ENCODE measurements at places on chromosomes 3 and 15. TPM values are rescaled to one million over a fixed set of nuclear protein-coding genes. Genes with fewer than 3 reads are reported as not detected.
A peak's percentile ranks its signal among the peaks of the same experiment; 100 is the strongest.

Gene TMEM207
- not detected for polyA plus RNA-seq

Gene SLC2A2
- polyA plus RNA-seq: not detected

GRCh38 chr15:59993041-59993750 is 10.9 kb upstream of the FOXB1 start:
- DNase-seq: no peak

- no peak for DNase-seq
These were observed 2.2 kb downstream of the SLC6A20 start for GRCh38 chr3:45794177-45794560.

Gene IP6K2
- 33.4 TPM for polyA plus RNA-seq

DNA sequence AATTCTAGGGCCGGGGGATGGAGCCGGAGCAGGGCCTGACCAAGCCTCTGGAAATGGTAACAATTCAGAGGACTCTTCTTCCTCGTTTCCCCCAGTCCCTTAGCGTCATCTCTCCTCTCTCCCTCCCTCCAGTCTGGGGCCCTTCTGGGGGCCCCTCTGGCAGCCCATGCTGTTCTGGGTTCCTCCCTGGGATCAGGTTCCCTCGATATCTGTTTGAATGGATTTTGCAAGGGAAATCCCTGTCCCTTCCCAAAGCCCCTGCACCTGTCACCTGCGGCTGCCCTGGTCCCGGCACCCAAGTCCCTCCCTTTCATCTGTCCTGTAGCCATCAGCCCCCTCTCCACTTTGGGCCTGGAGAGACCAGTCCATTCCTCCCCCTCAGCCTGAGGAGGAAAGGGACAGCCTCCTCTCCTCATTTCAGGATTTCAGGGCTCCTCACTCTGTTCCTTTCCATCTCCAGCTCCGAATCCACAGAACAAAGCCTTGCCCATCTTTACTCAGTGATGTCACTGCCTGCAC is 1.7 kb upstream of the PLCB2 start:
- no peak for DNase-seq

GRCh38 chr15:99704444-99704838 is 28.8 kb downstream of the LYSMD4 start:
- no peak for DNase-seq

Gene ZNF660
- 0.49 TPM for polyA plus RNA-seq

Gene CHRM5
- not detected for polyA plus RNA-seq

DNA sequence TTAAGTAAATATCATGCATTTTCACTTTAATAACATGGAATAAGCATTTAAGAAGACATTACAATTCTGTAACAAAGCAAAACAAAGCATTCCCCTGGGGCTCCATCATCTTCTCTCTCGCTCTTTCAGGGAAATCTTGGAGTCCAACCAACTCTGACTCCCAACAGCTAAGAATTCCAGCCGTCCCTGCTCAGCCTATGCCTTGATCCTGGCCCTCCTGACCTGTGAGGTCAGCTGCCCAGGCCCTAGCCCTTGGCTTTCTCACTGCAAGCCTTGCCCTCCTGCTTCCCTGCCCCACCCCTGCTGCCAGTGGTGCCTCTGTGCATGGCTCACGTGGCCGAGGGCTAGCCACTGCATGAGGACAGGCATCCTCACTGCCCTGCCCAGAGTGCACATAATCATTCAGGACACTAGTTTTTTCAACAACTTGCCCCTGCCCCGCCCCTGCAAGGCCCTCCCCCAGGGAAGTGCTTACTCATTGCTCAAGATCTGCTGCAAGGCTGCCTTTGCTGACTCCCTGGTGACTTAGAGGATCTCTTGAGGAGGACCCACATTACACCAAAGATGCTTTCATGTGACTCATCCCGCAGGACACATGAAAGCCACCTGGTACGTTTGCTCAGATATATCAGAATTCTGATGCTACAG is 37.6 kb downstream of the MTMR10 start:
- peak; percentile 41 for DNase-seq

DNA sequence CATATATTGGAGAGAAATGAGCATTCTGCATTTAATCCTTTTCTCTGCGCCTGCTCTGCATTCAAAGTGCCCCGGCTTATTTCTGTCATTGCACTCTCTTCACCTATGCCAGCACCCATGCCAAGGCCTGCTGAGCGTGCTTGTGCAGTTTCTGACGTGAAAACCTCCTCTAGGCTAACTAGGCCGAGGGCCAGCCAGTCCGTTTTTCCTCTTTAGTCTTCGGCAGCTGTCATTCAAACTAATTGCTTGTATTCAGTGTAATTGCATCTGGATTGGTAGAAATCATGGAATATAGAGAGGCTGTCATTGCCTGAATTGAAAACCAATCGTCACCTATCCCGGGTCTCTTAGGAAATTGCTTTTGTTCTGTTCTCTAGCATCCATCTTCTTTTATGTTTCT is 94.0 kb downstream of the ARPP21 start:
- no peak for DNase-seq

DNA sequence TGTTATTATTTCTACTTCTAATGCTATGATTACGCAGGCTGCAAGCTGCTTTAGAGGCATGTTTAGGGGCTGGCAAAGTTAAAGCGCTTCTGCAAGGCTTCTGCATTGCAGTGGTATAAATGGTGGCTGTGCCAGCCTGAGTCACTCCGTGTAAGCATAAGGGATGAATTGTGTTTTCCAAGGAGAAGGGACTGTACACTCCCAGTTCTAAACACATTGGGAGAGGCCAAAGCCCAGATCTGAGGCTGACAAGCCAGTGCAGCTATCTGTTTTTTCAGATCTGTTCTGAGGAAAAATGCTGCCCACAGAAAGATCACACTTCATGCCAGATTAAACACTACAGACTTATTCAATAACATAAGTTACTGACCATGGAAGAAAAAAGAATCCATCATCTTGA is 83.8 kb downstream of the PRICKLE2 start:
- DNase-seq: no peak

DNA sequence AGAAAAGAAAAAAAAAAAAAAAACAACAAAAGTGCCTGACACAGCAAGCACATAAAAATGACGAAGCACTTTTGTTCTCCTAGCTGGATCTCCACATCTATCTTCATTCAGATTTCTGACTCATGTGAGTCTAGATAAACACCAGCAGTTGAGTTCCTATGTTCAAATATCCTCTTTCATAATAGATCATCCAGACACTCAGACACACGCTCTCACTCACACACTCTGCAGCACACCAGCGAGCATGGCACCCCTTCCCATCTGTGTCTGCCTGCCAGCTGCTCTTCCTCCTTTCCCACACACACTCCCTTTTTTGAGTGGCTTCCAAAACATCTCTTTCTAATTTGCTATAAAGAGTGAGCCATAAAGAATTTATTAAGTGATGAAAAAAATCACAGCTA is 19.8 kb upstream of the CELF6 start:
- DNase-seq: no peak

GRCh38 chr15:79067072-79067833 is 23.3 kb downstream of the RASGRF1 start:
- DNase-seq: no peak

Gene ZNF80
- not detected for polyA plus RNA-seq

Gene RPL22L1
- polyA plus RNA-seq: 57.1 TPM

Gene TIMP4
- 40.5 TPM for polyA plus RNA-seq

Gene PRTG
- polyA plus RNA-seq: 0.47 TPM

Gene CCR4
- polyA plus RNA-seq: 0.01 TPM

DNA sequence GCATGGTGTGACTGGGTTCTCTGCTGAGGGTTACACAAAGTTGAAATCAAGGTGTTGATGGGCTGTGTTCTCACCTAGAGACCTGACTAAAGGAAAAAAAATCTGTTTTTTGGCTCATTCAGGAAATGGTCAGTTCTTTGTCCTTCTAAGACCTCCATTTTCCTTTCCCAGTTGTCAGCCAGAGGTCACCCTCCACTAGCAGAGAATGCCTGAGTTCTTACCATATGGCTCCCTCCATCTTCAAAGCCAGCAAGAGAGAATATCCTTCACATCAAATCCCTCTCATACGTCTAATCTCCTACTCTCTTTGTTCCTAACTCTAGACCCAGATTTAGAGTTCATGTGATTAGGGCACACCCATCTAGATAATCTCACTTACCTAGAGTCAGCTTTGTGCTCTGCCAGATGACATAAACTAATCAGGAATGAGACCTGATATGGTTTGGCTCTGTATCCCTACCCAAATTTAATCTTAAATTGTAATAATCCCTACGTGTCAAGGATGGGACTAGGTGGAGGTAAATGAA is 19.4 kb downstream of the ANKRD28 start:
- no peak for DNase-seq

GRCh38 chr3:184582646-184583577 is 21.3 kb downstream of the EPHB3 start:
- no peak for DNase-seq

DNA sequence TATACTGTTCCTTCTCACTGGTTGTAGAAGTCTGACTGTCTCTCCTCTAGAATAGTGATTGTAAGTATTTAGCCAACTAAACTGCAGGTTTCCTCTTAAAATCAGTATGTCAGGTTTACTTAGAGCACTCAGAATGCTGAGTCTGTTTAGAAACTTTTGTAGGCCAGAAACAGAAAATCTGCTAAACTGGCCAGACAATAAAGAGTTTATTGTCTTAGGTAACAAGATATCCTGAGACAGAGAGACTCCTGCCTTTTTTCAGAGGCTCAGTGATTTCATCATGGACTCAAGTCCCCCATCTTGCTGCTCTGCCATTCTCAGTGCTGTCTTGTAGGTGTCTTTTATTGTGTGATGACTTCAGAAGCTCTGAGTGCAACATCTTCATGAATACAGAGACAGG is 279.0 kb downstream of the MFSD1 start:
- DNase-seq: no peak

Gene CHRFAM7A
- 1.7 TPM for polyA plus RNA-seq

DNA sequence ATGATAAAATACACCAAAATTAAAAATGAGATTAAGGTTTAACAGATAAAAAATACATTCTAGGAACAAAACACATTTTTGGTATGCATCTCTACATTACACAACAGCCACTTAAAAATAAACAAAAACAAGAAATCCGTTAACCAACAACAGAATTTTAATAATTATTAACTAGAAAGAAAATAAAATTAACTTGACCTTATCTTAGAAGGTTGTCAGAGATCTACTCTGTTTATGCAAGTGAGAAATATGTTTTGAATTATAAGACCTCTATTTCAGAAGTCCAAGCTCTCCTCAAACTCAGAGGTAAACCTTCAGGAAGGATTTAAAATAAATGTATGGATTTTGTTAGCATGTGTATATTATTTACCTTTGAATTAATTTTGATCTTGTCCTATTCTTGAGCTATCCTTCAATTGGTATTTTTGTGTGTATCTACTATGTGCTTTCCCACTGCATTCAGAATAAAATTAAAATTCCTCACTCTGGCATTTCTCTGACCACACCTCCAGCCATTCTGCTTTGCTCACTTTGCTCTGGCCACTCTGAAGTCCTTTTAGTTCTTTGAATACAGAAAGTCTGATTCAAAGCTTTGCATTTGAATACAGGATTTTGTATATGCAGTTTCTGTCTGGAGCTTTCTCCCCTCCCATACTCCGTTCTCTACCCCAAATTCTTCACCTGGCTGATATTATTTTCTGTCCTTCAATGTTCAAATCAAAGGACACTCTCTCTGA is 352.0 kb downstream of the ZBTB20 start:
- DNase-seq: no peak

Gene KLHL6
- 0.46 TPM for polyA plus RNA-seq

DNA sequence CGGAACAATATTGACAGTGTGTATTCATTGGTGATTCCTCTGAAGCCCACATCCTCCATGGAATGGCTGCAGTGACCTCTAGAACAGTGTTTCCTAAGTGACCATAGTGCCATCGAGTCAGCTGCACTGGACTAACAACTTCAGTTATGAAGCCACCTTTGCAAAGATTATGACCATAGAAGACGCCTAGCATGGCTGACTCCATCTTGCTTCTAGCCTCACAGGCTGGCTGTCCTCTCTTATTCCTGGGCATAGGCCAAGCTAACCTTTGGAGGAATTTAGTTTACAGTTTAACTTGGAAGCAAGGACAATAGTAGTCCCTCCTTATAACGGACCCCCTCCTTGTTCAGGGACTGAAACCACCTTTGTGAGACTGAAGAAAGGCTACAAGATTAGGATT is 37.3 kb upstream of the OSBPL11 start:
- no peak for DNase-seq

Gene VGLL3
- 1.9 TPM for polyA plus RNA-seq
